ENCODE measurements at places on chromosomes 1 and 21.

DNA sequence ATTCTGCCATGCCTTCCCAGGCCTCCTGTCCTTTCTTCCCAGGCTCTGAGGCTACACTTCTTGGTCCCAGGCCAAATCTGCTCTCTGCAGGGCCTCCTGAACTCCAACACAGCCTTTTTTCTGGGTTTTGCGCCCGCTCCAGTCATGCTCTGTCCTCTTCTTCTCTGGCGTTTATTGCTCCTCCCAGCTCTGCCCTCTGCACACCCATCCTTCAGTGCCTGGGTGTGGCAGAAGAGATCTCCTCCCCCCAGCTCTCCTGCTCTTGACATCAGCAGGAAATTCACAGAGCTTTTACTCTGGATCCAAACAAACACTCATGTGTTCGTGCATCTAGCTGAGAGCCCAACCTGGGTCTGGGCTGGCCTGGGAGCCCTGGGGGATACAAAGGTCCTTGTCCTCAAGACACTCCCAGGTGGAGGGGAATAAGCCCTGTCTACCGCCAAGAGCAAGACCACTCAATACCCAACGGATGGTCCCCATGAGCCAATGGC lies 22.9 kb upstream of the EPS8L3 start:
- DNase-seq, result no peak

GRCh38 chr1:43962324-43962723 lies 7.5 kb upstream of the DPH2 start:
- DNase-seq, result no peak

DNA sequence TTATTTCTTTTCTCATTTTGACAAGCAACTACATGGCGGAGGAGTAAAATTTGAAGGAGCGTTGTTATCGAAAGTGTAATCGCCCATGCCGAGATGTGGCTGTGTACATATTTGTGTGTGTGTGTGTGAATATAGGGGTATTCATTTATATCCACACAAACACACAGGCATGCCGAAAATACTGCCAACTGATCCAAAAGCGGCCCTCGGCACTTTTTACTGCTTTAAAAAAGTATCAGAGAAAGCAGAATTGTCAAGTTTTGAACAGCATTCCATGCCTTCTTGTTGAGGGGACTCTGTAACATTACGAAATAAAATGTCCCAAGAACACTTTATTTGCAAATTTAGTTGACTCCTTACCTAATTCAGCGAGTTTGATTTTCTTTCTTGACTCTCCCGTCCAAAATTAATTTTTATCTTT lies 1.1 kb downstream of the PBX1 start:
- DNase-seq, result no peak

DNA sequence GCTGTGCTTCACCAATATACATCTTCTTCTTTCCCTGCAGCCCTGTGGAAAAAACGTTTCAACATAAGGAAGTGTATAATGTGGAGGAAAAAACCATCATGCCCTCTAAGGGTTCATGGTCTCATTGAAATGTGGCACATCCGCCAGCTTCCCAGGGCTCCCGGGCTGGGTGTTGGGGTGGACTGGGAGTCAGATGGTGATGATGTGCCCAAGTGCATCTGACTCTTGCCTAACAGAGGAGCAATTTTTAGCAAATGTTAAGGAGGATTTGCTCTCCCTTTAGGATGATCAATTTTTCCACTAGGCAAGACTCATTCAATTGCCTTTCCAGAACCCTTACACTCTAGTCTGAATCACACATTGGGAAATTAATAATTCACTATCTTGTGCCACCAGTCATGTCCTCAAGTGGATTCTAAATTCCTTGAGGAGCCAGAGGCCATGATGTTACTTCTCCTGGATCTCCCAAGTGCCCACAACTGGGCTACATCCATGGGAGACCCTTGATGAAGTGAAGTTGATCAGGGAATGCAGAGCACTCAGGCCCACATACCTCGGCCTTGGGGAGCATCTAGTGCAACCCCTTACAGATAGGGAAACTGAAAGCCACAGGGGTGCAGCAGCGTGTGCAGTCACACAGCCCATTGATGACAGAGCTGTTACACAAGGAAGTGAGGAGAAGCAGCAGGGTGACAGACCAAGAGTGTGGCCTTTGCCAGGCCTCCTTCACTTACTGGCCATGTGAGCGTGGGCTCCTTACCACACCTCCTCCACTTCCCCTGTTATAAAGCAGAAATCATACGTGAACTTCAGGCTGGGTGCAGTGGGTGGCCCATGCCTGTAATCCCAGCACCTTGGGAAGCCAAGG lies 100.0 kb upstream of the SLC44A3 start:
- no peak for DNase-seq

DNA sequence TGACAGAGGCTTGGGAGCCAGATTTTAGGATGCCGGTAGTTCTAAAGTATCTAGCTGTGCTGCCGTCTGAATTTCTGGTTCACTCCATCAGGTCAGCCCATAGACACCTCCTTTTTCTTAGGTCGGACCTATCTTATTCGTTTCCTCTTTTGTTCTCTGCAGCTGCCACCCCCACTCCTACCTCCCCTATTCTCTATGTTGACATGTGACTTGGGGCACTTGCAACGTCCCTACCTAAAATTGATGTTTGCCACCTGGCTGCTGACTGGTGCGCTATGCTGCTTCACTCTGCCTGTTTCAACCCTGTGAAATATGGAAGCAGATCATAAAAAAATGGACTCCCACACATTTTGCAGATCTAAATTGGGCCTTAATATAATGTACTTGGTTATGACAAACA lies 55.3 kb downstream of the PBX1 start:
- no peak for DNase-seq

- DNase-seq, result no peak
Observed at GRCh38 chr21:42461881-42462877, 33.8 kb downstream of the RSPH1 start.

GRCh38 chr1:98268316-98268715 lies 347.5 kb upstream of the DPYD start:
- no peak for DNase-seq

DNA sequence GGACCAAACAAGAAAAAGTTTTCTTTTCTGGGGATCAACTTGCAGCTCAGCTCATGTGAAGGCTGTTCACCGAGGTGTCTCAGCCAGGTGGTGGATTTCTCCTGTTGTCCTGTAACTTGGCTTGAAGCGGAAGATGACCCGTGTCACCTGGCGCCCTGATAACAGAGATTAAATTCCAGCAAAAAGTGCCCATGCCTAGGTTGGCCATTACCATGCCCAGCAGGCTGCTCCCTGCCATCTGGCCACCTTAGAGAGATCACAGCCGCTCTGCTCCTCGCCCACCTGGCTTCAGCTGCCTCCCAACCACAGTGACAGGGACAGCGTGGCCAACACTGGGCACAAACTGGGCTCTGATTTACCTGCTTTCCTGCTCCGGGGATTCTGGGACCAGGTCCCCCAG lies 149.5 kb downstream of the ZBTB18 start:
- DNase-seq, result no peak

- DNase-seq, result no peak
Observed at GRCh38 chr1:206895837-206896242, 1.4 kb upstream of the IL24 start.

DNA sequence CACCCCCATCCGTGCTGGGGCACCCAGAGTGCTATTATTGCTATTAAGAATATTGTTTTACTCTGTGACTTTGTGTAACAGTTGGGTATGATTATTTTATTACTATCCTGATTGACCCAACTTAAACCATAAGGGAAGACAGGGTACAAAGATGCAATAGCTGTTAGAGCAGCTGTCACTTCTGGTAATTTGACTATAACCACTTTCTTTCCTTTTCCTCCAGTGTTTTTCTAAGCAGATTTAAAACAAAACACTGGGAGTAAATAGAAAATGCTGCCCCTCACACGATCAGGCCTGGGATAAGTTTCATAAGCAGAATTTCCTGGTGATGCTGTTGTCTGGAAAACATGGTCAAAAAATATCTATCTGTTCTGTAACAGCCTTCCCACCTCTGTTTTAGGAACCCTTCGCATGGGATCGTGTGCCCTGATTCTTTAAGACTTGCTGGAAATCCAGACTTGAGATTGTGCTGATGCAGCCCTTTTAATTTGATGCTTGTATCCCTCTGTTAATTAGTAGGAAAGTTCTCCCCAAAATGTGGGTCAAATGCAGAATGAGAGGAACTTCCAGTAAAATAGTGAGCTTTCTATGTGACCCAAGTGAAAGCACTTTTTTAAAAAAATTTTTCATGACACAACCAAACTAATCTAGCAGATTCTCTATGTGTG lies 165.3 kb downstream of the FMN2 start:
- DNase-seq, result no peak

- DNase-seq, result no peak
Observed at GRCh38 chr1:184146202-184146601, 94.7 kb downstream of the TSEN15 start.

DNA sequence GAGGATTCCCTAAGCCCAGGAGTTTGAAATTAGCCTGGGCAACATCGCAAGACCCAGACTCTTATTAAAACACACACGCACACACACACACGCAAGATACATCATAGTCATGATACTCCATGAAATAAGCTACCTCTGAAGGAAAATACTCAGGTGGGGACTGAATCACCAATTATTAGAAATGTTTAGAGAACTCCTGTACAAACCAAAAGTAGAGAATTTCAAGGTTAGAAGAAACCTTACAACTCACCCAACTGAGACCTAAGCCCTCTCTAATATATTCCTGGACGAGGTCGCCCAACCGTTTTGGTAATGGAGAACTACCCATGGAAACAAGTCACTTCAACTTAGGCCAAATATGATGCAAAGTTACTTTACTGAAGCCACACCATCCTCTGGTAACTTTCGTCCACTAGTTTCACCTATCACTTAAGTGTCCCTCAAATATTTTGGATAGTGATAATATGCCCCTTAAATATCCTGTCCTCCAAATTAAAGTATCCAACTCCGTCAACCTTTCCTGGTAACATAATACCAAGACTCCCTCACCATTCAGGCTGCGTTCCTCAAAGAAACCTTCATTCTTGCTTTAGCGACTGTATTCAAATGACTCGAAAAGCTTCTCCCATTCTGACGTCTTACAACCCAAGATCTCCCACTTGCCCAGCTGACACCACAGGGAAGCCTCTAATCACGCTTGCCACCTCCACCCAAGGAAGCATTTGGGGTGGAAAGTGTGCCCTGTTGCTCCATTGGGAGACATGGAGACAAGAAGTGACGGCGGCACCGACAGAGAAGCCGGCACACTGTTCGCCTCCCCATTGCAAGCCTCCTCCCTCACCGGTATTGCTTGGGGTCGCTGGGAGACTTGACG lies 856 bp downstream of the NRDC start:
- no peak for DNase-seq

- DNase-seq, result peak; percentile 27
Observed at GRCh38 chr1:20187103-20187812, 940 bp upstream of the PLA2G2C start.

DNA sequence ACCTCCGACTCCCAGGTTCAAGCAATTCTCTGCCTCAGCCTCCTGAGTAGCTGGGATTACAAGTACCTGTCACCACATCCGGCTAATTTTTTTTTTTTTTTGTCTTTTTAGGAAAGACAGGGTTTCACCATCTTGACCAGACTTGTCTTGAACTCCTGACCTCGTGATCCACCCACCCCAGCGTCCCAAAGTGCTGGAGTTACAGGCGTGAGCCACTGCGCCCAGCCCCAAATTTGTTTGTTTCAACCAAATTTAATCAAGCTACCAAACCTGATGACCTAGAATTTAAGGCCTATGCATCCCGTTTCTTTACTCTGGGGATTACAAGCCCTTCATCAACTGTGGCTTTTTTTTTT lies 58.3 kb upstream of the TBX15 start:
- DNase-seq, result no peak

DNA sequence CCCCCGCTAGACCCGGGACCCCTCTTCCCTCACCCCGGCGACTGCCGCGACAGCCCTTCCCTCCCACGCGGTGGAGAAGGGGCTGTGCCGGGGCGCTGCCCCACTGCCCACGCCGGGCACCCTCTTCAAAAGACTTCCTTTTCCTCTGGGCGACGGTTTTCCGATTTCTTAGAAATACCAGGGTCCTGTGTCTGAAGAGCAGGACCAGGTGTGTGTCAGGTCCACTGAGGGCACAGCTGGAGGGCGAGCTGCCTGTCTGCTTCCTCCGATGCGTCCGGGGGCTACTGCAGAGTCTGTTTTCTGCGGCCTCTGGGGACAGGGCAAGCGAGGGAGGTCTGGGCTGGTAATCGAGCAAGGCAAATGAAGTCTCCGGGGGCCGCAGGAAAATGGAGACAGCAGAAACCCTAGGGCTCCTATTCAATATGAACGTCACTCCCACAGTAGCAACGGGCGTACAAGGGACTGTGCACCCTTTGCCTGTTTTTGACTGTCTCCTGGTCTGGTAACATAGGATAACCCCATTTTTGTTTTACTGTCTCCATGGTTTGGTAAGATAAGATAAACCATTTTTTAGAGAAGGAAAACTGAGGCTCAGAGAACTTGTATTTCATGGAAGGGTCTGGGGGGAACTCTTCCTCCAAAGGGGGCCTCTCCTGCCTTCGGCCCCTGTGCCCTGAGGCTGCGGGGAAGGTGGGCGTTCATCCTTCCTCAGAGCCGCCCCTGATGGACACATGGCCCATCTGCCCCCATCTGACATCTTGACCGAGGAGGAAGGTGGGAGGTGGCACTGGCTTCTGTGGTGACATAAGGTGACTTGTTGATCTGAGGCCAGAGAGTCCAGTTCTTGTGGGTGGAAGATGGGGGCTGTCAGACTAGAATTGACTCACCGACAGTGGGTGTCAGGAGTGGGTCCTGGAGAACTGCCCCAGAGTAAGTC lies 970 bp downstream of the TNFRSF1B start:
- no peak for DNase-seq

DNA sequence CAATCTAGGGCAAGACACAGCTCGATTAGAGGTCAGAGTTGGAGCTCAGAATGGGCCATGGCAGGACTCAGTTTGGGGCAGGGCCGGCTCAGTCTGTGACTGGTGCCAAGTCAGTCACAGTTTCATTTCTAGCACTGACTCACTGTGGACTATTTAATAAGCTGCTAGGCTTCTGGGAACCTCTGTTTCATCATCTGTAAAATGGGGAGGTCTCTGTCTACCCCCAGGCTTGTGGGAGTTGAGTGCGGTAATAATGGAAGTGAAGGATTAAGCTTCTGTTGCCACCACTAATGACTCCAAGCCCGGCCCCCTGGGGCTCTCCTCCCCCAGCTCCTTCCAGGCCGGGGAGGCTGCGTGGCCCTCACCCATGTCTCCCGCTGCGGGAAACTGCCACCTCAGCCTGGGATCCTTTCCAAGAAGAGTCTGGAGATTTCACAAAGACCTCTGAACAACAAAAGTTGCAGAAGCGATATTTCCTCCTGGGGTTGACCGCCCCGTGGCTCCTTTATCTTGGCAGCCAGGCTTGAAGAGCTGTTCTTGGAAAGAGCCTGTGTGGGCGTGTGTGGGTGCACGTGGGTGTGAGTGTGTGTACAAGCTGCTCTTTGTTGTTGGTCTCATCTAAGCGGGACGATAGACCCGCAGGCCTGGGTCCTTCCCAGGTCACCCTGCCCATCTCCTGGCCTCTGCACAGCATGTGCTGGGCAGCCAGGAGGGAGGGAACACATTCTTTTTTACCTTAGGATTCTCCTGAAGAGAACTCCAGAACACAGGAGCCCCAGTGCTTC lies 29.1 kb downstream of the KNCN start:
- no peak for DNase-seq

GRCh38 chr1:197312163-197312562 lies 44.1 kb downstream of the CRB1 start:
- no peak for DNase-seq

All from stimulated activated CD4-positive, alpha-beta T cell treated with anti-CD3 and anti-CD28 coated beads, TNF-alpha, amount 100 ng/mL, for 24 hours (primary cell).